CD4-positive, alpha-beta T cell treated with Interleukin-4 for 4 hours (primary cell): ENCODE measurements at places on chromosomes 12 and 14.

DNA sequence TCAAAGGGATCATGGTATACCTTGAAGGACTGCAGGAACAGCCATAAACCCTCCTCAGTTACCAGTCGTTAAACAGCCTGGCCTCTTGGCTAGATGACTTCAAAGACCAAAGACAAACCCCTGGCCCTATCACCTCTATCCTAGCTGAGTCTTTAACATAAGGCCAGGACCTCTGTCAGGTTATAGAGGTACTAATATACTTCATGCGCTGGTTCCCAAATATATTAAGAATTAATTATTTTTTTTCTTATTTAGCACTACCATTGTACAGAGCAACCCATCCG lies 459.8 kb downstream of the RAD51B start:
- DNase-seq = no peak

DNA sequence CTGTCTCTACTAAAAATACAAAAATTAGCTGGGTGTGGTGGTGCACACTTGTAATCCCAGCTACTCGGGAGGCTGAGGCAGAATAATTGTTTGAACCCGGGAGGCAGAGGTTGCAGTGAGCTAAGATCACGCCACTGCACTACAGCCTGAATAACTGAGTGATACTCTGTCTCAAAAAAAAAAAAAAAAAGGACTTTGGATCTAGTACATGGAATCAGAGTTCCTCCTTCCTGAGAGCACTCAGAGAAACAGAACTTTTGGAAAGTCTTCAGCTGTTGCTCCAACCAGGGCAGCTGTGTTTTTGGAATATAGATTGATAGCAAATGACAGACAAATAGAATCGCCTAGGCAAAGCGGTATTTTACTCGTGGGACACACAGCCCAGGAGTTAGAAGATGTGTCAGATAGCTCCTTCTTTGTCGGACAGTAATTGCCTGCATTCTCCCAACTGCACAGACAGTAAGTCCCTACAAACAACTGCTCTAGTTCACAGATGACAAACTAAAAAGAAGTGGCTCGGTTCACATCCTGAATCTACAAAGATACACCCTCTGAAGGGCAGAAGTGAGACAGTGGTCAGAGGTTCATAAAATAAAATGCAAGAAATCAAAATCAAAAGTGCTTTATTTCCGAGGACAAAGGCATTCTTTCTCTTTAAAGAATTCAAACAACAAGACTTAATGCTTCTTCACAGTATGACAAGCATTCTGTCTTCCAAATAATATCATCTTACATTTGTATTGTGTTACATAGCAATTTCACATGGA lies 17.1 kb upstream of the NEK9 start:
- DNase-seq = no peak

GRCh38 chr12:19970116-19970515 lies 398.2 kb upstream of the PDE3A start:
- no peak for DNase-seq

GRCh38 chr12:108640802-108641445 lies 7.2 kb upstream of the SELPLG start:
- DNase-seq = no peak

GRCh38 chr12:81114226-81114625 lies 36.3 kb downstream of the ACSS3 start:
- DNase-seq = no peak

GRCh38 chr14:35044939-35045797 lies 904 bp upstream of the FAM177A1 start:
- DNase-seq = no peak

DNA sequence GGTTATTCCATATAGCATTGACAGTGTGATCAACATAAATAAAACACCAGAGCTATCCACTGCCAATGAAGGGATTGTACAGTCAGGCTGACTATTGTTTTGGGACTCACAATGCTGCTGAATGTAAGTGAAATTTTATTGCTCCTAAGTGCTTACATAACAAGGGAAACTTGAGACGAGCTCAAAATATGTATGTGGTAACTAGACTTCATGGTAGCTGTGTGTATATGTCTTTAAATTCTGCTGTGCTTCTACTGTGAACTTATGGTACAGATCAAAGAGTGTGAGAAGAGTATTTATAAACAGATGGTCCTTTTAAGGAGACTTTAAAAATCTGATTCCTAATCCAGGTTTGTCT lies 6.9 kb downstream of the FLRT2 start:
- DNase-seq = no peak

GRCh38 chr12:57176846-57177245 lies 29.4 kb upstream of the LRP1-AS start:
- no peak for DNase-seq

DNA sequence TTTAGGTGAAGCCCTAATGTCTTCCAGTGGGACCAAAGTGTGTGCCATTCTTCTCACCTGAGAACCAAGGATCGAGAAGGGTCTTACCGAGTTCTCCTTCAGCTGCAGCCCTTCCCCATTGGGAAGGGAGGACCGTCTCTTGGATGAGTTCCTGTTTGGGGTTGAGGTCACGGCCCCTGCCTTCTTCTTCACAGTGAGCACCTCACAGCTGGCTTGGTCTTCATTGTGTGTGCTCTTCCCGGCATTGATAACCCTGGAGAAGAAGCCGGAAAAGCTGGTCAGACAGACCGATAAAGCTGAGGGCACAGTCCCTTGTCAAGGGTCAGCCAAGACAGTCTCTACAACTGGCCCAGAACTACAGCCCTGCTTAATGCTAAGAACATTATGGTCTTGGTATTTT lies 102.9 kb downstream of the PPM1H start:
- no peak for DNase-seq

DNA sequence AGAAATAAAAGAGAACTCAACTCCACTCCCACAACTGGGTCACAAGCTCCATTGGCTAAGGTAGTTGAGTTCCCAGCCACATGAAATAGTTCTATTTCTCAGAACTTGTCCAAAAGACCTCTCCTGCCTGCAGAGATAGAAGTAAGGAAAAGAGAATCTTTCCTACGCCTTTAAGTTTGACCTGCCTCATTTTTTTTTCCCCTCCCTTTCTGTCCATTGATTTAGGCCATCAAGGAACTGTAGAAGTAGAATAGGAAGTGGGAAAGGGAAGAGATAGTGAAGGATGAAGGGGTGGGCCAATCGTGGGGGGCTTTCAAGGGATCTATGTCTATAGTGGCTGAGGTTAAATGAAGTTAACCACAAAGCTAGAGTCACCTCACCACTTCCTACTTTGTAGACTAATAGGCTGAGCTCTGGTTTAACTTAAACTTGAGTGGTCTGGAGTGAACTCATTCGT lies 13.9 kb upstream of the NUDT4 start:
- DNase-seq = peak; percentile 15

GRCh38 chr12:7645395-7646177 lies 20.1 kb downstream of the APOBEC1 start:
- DNase-seq = peak; percentile 66

DNA sequence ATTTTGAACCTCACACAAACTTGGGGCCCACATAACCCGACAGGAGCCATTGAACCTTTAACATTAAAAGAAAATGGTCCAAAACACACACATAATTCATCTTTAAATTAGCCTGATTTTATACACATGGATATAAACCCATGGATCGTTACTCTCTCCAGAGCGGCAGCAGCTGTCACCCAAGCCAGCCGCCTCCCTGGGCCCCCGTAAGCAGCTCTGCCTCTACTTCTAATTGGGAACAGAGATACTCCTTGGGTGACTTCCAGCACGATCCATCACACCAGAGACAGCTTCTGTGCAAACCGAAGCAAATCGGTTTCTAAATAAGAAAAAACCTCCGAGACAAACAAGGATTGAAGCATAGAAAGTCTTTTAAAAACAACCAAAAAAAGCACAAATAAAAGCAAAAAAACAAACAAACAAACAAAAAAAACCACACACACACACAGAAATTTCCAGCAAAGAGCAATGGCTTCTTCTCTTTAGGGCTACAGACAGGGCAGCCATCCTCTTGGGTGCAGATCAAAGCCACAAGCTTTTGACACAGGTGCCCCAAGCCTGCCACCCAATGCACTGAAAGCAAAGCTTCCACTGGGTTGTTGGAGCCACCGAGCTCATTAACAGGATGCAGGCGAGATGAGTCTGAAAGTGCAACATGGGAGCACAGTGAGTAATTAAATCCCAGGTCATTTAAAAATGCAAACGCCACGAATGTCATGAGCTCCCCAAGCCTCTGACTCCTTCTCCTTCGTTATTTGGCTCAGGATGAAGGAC lies 156.9 kb downstream of the DPF3 start:
- no peak for DNase-seq

- DNase-seq = no peak
Observed at GRCh38 chr12:31026202-31026601, 47.5 kb upstream of the DDX11 start.

GRCh38 chr12:6529291-6529737 lies 5.0 kb upstream of the GAPDH start:
- no peak for DNase-seq

DNA sequence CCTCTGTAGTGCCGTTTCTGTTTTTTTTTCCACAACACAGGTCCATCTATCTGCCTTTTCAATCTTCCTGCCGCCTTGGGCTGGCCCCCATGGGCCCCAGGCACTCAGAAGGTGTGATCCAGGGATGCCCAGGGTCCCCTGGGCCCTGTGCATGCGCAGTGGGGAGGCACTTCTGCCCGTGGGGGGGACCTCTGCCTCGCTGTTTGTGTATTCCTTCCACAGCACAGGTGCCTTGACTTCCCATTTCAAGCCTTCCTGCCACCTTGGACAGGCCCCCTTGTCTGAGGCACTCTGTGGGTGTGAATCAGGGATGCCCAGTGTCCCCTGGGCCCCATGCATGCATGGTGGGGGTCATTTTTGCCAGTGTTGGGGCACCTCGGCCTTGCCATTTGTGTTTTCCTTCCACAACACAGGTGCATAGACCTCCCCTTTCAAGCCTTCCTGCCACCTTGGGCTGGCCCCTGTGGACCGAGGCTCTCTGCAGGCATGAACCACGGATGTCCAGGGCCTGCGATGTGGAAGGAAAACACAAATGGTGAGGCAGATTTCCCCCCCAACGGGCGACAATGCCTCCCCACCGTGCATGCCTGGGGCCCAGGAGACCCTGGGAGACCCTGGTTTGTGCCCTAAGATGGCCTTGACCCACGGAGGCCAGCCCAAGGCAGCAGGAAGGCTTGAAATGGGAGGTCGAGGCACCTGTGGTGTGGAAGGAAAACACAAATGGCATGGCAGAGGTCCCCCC lies 366.5 kb downstream of the ALG10 start:
- DNase-seq = no peak

DNA sequence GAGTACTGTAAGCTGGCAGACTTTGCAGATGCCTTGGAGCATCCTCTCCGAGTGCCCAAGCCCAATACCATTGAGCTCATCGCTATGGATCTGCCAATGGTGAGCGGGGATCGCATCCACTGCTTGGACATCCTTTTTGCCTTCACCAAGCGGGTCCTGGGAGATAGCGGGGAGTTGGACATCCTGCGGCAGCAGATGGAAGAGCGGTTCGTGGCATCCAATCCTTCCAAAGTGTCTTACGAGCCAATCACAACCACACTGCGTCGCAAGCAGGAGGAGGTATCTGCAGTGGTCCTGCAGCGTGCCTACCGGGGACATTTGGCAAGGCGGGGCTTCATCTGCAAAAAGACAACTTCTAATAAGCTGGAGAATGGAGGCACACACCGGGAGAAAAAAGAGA lies 41.6 kb downstream of the FIGNL2 start:
- no peak for DNase-seq

DNA sequence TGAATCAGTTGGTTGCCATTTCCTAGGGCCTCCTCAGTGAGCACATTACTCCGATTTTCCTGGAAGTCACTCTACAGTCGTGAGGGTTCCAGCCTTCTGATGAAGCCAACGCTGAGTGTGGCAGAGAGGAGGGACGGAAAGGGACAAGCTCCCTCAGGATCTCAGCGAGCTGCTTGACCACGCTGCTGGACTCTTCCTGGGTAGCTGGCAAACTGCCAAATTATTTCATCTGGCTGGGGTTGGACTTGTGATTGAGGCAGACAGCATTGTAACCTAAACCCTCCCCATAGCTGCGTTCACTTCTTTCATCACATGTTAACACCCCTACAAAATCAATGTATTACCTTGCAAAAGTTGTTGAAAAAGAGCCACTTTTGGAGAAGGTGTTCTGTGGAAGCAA lies 69.6 kb upstream of the CHST11 start:
- DNase-seq = no peak

GRCh38 chr12:32446316-32447119 lies 47.2 kb downstream of the FGD4 start:
- DNase-seq = no peak

DNA sequence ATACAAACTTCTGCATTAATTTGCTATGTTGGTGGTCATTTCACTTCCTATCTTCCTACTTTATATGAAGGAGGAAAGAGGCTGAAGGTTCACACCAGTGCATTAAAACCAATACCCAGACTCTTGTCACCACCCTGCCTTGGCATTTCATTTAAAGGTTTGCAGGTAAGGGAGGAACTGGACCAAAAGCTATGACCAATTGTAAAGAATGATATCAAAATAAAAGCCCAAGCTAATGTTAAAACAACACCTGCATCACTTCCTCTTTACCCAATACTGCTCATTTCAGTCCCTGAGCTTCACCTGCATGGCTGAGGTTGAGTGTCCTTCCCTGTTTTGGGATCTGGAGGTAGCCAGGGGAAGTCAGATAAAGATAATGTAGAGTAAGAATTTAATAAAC lies 47.2 kb upstream of the TMEM233 start:
- no peak for DNase-seq

DNA sequence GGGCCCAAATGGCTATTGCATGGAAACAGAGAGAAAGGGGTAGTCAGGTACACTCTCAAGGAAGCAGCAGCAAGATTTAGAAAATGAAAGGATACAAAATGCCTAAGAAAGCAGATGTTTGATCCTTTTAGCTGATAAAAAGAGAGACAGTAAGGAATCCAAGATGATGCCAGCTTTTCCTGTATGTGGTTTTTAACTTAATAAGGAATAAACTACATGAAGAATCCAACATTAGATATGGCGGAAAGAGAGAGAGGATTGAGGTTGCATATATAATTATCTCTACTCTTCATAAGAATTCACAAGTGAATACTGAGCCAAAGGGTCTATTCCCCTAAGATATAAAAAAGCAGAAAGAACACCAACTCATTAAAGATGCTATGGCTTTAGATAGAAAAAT lies 11.6 kb downstream of the TMED10 start:
- no peak for DNase-seq

DNA sequence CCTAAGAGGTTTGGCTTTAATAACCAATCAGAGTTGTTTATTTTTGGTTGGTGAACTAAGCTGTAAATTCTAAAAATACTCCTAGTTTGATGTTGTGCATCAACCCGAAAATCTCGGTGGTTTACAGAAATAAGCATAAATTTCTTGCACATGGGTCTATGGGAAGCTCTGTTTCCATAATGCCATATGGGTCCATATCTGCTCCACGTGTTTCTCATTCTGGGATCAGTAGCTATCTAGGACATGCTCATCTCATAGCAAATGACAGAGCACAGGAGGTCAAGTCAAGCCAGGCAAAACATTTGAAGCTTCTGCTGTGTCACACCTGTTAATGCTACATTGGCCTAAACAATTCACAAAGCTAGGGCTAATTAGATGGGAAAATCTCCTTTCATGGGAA lies 23.1 kb downstream of the NUP37 start:
- no peak for DNase-seq

DNA sequence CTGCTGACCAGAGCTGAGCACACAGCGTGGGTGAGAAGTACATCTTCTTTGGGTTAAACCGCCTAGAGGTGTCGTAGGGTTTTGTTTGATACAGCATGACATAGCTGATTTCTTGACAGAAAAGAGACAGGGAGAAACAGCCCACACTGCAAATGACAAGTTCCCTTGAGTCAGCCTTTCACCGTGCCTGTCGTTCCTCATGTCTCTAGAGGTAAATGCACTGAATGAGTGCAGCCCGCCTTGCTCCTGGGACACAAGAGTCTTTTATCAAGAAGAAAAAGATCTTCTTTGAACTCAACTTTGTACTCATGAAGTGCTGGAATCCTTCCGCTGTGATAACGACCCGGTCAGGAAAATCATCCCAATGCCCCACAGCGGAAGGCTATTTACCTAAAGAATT lies 77.6 kb downstream of the TMEM132D start:
- no peak for DNase-seq
